A172 (cell line): ENCODE measurements at places on chromosomes 7 and 10. TPM values are rescaled to one million over a fixed set of nuclear protein-coding genes. Genes with fewer than 3 reads are reported as not detected.

DNA sequence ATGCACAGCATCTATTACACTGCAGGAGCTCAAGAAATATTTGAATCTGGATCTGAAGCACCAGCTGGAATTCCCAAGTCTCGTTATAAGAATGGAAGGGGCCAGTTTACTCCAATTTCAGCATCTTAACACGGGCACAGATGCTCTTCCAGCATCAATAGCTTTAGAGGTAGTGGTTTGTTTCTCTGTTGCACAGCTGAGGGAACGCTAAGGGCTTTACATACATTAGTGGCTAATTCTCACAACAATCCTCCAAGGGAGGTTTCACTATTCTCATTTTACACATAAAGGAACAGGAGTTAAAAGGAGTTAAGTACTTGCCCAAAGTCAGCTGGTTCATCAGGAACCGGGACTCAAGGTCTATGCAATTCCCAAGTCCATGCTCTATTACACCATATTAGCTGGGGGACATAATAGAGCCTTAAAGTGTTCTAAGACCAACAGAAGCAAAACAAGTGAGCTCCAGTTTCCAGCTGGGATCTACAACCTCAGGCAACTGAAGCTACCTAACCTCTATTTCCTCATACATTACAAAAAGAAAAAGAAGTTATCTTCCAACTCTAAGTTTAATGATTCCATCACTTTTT is 9.9 kb downstream of the XPNPEP1 start:
- DNase-seq, result no peak

GRCh38 chr7:26609532-26609931 is 254.9 kb downstream of the SKAP2 start:
- no peak for DNase-seq

- no peak for DNase-seq
Measured at GRCh38 chr10:7007600-7008190, 403.1 kb downstream of the SFMBT2 start.

- DNase-seq, result peak; percentile 29
Measured at GRCh38 chr10:122267849-122268737, 3.0 kb upstream of the BTBD16 start.

DNA sequence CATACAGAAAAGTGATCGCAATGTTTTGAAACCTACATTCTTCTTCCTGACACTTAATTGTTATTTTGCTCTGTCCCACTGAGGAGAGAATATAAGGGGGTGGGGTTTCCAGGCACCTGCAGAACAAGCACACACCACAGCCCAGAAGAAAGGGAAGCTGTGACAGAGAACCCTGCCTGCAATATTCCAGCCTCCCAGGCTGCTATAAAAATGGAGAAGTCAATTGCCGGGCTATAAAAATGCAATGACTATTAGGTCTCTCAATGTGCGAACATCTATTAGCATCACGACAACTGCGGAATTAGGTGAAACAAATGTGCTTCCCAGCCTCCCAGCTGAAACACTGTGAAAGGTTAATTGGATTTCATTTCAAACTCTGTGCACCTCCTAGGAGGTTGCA is 145.3 kb upstream of the FRMD4A start:
- DNase-seq, result peak; percentile 18

- DNase-seq, result peak; percentile 35
Measured at GRCh38 chr7:144391823-144392255, 11.7 kb downstream of the NOBOX start.

DNA sequence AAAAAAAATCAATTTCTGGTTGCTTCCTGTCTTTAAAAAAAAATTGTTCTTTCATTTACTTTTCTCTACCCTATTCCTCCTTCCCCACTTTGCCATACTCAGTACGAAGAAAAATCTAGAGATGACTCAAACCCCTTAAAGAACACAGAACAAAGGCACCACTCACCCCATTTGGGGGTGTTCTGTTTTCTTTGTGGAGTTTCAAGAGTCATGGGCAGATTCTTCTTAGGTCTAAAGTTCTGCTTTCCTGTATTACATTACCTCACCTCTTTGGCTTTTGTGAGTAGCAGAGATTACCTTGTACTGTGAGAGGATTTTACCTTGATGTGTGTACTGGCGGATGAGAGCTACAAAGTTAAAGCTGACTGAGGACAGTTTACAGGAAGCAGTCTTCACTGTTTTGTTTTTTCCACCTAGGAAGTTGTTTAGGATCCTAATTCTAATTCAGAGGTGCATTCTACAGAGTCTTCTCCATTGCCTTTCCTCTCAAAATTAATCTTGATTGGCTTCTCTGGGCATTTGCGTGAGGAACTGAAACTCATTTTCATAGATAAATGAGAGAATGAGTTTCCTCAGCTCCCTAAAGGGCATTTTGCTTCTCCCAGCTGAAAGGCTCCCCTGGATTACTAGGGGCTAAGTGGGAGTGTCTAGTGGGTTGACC is 20.7 kb downstream of the AVL9 start:
- no peak for DNase-seq

BAG3 gene
- 31.0 and 39.8 TPM in 2 replicates for total RNA-seq

PRKAR2B gene
- total RNA-seq, result 13.9 and 14.2 TPM in 2 replicates

GGCT gene
- 121 and 147 TPM in 2 replicates for total RNA-seq
